CD4-positive, alpha-beta T cell treated with Interleukin-6 at 100 ng/mL for 8 hours (primary cell): ENCODE measurements at places on chromosomes 11 and 22.

- no peak for DNase-seq
Measured at GRCh38 chr11:27886857-27887256, 186.6 kb upstream of the BDNF start.

GRCh38 chr11:36953976-36954375, 355.9 kb upstream of the RAG2 start:
- no peak for DNase-seq

DNA sequence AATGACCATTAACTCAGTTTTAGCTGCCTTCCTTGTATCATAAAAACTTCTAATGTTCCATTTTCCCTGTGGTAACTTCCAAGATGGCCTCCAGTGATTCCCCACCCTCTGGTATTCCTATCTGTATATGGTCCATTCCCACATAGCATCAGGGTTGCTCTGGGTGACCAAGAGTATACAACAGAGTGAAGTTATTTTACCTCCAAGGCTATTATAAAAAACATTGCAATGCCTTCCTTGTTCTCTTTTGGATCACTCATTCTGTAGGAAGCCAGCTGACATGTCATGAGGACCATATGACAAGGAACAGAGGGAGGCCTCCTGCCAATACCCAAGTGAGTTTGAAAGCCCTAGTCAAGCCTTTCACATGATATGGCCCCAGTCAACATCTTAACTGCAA, 30.1 kb downstream of the ZNF280B start:
- no peak for DNase-seq

DNA sequence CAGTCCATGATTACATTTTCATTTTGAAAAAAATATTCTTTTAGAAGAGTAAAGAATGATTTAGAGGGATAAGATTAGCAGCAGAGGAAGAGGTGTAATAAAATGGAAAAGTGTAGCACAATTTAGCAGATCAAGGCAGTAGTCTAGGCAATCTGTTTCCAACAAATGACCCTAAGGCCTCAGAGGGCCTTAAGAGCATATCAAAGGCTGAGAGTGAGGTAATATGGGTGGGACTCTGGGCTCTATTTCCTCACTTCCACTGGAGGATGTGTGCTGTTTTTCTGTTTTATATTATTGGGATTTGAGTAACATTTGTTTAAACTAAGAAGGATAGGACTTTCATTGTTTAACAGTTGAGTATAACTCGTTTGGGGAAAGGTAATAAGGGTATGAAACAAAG, 28.8 kb downstream of the CCDC81 start:
- no peak for DNase-seq

GRCh38 chr11:77316733-77317342, 15.4 kb upstream of the GDPD4 start:
- DNase-seq, result no peak

- DNase-seq, result no peak
Measured at GRCh38 chr11:19698493-19699292, 13.9 kb upstream of the NAV2 start.

DNA sequence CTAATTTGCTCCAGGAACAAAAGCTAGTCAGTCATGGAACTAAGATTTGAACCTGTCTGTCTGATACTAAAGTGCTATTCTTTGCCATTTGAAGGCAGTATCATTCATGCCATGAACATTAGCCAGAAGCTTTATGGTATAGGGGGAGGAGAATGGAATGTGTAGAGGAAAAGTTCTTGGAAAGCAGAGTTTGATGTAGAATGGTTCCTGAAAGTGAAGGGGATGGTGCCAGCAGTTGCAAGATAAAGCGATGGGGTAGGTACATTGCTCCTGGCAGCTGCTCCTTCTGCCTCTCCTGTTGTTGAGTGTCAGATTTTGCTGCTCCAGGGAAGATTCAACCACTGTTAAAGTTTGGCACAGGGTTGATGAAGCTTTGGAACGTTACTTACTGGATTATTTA, 53.4 kb downstream of the ARHGAP42 start:
- DNase-seq, result no peak

- DNase-seq, result no peak
Measured at GRCh38 chr22:23063539-23064380, 6.6 kb upstream of the GNAZ start.

GRCh38 chr22:40037320-40037719, 42.6 kb downstream of the FAM83F start:
- no peak for DNase-seq

- DNase-seq, result no peak
Measured at GRCh38 chr11:113153847-113154246, 160.5 kb upstream of the TTC12 start.

GRCh38 chr22:38935023-38935422, 22.4 kb upstream of the APOBEC3A start:
- no peak for DNase-seq

DNA sequence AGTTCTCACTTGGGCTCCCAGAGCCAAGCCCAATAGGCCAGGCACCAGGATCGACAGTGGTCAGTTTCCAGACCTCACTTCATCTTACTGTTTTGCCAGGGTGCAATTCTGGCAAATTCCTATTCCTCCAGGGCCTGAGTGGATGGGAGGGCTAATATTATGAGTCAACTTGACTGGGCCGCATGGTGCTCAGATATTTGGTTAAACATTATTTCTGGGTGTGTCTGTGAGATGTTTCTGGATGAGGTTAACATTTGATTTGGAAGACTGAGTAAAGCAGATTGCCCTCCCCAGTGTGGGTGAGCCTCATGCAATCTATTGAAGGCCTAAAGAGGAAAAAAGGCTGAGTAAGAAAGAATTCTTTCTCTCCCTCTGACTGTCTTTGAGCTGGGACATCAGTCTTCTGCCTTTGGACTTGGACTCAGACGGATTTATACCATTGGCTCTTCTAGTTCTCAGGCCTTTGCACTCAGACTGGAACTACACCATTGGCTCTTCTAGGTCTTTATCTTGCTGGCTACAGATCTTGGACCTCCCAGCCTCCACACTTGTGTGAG, 132.9 kb upstream of the ZBED5 start:
- DNase-seq, result no peak

- DNase-seq, result no peak
Measured at GRCh38 chr11:72738199-72739141, 13.7 kb downstream of the ARAP1 start.

DNA sequence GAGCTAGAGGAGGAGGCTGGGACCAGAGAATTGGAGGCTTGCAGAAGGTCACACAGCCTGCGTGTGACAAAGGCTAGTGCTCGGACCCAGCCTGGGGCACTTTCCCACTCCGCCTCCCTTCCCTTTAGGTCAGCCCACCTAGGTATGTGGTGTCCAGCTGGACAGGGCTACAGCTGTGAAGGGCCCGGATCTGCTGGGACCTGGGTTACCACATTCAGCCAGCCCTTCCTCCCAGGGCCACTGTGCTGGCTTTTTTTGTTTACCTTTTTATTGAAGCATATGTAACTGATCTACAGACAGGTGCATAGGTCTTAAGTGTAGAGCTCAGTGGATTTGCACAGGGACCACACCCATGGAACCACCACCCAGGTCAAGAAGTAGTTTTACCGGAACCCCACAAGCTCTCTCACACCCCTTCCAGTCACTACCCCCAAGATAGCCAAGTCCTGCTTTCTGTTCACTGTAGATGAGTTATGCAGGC, 8.7 kb downstream of the CAPN5 start:
- DNase-seq, result no peak

DNA sequence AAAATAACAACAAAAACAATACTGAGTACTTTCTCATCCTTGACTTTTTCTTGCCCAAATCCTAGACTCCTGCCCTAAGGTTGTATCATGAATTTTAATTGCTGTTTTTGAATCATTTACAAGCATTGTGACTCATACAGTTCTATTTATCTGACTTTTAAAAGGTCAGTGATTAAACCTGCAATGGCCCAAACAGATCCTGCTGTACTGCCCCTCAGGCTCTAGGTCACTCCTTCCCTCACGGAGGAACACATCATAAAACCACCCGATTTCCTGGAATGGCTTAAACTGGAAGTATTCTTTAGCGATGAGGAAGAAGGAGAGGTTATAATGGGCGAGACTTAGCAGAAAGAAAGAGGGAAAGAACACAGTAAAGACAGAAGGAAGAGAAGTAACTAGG, 12.3 kb downstream of the ARFGAP3 start:
- DNase-seq, result no peak

DNA sequence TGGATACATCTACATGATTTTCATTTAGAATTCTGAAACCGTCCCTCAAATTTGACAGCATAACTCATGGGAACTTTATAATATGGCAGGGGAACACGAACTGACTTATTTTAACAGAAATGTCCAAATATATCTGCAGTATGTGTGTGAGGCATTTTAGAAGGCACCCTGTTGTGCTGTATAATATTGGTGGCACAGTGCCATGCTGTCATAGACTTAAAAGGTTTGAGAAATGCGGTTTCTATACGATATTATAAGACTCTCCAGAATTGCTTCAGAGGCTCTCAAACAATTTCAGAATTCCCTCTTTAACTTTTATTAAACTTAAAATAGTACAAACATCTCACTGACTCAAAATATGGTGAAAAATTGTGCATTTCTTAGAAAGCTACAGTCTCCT, 181.6 kb downstream of the MSANTD4 start:
- no peak for DNase-seq

DNA sequence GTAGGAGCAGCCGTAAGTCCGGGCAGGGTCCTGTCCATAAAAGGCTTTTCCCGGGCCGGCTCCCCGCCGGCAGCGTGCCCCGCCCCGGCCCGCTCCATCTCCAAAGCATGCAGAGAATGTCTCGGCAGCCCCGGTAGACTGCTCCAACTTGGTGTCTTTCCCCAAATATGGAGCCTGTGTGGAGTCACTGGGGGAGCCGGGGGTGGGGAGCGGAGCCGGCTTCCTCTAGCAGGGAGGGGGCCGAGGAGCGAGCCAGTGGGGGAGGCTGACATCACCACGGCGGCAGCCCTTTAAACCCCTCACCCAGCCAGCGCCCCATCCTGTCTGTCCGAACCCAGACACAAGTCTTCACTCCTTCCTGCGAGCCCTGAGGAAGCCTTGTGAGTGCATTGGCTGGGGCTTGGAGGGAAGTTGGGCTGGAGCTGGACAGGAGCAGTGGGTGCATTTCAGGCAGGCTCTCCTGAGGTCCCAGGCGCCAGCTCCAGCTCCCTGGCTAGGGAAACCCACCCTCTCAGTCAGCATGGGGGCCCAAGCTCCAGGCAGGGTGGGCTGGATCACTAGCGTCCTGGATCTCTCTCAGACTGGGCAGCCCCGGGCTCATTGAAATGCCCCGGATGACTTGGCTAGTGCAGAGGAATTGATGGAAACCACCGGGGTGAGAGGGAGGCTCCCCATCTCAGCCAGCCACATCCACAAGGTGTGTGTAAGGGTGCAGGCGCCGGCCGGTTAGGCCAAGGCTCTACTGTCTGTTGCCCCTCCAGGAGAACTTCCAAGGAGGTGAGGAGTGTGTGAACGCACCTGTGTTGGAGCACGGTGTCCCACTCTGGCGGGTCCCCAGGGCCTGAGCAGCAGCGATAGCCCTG, at the start of gene TAGLN:
Gene TAGLN (plus strand): TSS at position 318 of the 863 bp plus-strand sequence. CDS start 3,644 bp downstream, outside the sequence.
- no peak for DNase-seq

- no peak for DNase-seq
Measured at GRCh38 chr11:73113426-73113825, 28.7 kb downstream of the FCHSD2 start.

DNA sequence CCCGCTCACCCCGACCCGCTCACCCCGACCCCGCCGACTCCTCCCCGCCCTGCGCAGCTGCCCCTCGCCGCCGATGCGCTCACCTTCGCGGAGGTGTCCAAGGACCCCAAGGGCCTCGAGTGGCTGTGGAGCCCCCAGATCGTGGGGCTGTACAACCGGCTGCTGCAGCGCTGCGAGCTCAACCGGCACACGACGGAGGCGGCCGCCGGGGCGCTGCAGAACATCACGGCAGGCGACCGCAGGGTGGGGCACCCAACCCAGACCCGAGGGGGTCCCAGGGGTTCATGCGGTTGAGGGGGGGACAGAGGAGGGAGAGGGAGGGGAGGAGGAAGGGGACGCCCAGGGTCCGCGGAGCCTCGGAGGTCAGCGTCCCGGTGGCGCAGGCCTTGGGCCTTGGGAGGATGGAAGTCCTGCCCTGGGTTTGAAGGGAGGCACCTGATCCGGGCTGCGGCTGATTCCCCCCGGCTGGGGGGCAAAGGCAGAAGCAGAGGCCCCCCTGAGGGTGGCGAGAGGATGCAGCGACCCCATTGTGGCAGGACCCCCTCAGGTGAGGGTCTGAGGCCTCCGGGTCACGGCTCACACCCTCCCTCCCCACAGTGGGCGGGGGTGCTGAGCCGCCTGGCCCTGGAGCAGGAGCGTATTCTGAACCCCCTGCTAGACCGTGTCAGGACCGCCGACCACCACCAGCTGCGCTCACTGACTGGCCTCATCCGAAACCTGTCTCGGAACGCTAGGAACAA, 9.2 kb downstream of the PKP3 start:
- no peak for DNase-seq

DNA sequence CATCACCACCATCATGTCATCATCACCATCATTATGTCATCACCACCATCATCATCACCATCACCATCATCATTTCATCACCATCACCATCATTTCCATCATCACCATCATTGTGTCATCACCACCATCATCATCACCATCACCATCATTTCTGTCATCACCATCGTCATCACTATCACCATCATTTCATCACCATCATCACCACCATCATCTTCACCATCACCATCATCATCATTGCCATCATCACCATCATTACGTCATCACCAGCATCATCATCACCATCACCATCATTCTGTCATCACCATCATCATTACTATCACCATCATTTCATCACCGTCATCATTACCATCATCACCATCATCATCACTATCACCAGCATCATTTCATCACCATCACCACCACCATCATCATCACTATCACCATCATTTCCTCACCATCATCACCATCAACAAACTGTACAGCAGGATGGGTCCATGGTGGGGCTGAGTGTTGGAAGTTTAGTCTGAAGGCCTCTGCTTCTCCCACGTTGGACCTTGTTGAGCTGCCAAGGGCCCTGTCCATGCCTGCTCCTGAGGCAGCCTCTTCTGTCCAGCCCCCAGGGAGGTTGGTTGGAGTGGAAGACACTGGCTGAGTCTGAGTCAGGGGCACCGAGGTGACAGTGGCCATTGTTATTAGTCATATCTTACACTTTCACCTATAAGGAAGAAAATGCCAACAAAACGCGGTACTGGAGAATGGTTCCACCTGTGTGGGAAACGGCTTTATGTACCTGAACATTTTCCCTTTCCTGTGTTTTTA, 247.1 kb downstream of the TBC1D22A start:
- DNase-seq, result no peak
